SHP77 (cell line): ENCODE measurements at places on chromosomes 7 and 10.

DNA sequence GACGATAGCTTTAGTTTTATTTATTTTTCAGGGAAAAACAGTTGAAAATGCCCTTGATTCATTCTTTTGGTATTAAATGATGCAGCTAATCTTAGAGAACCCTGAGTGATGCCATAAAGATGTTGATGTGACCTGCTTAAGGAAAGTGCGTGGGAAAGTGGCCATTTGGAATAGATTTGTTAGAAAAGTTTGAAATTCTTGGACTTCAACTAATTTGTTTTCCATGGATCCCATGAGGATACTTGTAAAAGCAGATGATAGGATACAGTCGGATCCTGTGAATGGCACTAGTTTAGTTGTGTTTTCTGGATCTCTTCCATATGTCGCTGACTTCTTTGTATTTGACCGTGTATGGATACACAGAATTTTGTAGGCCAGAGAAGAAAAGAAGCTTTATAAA, 69.0 kb downstream of the SEPTIN7 start:
- no peak for DNase-seq

DNA sequence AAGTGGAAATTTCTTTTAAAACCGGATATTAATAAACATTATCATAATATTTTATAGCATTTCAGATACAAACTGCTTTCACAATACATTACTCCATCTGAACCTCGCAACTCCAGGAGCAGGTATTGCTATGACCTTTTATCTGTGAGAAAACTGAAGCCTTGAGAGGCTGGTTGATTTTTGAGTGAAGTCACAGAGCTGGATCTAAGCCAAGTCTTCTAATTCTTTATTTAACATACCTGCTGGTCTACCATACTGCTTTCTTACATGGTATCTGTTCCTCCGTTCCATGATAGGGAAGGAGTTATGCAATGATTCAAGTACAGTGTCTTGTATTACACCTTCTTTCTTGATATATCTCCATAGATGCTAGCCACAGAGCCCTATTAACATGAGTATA, 37.4 kb upstream of the ITGB8 start:
- no peak for DNase-seq

GRCh38 chr10:7501157-7501556, 90.3 kb upstream of the SFMBT2 start:
- no peak for DNase-seq

GRCh38 chr10:58189269-58189668, 78.4 kb downstream of the IPMK start:
- DNase-seq: no peak

- DNase-seq: no peak
Observed at GRCh38 chr7:151086802-151087244, 548 bp downstream of the AGAP3 start.

DNA sequence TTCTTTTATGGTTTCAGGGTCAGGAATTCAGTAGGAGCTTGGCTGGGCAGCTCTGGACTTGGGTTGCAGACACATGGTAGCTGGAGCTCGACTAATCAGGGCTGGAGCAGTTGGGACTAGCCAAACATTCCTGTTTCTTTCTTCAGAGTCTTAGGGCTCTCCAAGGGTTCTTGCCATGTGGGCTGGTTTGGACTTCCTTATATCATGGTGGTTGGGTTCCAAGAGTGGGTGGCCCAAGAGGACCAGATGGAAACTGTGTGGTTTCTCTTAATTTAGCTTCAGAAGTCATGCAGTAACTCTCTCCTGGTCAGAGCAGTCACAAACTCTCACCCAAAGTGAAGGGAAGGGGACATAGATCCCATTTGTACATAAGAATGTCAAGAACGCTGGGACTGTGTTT, 270.1 kb upstream of the FZD1 start:
- DNase-seq: no peak

DNA sequence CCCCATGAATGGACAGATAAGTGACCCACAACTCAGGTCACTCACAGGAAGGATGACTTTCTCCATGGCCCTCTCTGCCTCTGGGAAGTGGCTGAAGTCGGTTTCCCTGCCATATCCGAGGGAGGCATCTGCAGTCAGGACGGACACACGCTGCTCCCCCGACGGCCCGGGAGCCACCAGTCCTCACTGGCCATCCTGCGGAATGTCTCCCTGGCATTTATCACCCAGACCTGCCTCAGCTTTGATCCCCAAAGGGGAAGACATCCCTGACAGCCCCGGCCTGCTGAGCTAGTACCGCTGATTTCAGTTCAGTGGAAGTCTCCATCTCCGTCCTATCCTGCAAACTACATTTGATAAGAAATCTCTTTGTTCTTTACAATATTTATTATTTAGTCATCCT, 339.5 kb upstream of the MKI67 start:
- no peak for DNase-seq

GRCh38 chr7:1844336-1844950, 174.4 kb downstream of the ELFN1 start:
- DNase-seq: no peak

DNA sequence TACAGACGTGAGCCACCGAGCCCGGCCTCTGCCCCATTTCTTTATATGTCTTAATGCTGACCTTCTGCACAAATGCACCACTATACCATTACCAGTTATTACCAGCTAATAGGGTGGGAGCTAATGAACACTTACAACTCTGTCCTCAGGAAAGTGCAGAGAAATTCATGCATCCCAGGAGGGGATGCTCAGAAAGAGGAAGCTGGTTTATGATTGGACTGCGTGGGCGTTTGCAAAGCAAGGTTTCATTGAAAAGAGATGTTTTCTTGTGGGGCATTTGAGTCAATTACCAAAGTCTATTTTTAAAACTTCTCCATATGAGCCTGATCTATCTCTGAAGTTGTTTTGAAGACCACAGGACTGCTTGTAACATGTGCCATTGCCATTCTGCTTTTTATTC, 417.7 kb upstream of the CELF2 start:
- DNase-seq: no peak

- no peak for DNase-seq
Observed at GRCh38 chr10:4170633-4171314, 385.8 kb upstream of the KLF6 start.

GRCh38 chr7:155131090-155131489, 61.0 kb downstream of the HTR5A start:
- DNase-seq: no peak

DNA sequence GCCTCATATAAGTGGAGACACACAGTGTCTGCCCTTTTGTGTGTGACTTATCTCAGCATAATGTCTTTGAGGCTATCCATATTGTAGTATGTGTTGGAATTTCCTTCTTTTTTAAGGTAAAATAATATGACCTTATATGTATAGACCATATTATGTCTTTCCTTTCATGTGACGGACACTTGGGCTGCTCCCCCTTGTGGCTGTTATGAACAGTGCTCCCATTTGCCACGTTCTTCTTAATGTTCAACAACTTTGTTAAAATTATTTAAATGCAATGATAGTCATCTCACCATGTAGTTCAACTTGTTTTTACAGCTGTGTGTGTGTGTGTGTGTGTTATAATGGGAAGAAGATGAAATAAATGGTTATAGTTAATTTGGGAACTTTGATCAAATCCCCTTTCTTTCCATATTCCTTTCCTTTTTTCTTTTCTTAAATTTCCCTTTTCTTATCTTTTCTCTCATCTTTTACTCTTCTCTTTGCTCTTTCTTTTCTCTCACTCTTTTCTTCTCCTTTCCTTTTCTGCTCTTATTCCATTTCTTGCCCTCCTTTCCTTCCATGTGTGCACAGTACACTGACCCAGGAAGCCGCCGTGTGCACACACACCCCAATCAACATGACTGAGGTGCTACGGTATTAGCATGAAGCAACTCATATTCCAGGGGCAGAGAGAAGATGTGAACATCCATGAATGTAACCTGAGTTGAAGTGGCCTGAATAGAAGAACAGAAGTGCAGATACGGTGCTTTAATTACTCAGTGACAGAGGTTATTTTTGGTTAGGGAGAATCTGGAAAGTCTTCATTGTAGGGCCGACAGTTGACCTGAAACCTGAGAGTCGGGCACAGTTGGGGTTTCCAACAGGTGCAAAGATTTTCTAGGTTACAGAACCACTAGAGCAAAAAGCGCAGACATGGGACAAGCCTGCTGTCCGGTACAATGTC, 596.6 kb downstream of the SDK1 start:
- peak; percentile 50 for DNase-seq

GRCh38 chr7:137923380-137923779, 76.6 kb upstream of the DGKI start:
- no peak for DNase-seq

GRCh38 chr10:52951824-52952223, 179.2 kb upstream of the MBL2 start:
- DNase-seq: peak; percentile 5

DNA sequence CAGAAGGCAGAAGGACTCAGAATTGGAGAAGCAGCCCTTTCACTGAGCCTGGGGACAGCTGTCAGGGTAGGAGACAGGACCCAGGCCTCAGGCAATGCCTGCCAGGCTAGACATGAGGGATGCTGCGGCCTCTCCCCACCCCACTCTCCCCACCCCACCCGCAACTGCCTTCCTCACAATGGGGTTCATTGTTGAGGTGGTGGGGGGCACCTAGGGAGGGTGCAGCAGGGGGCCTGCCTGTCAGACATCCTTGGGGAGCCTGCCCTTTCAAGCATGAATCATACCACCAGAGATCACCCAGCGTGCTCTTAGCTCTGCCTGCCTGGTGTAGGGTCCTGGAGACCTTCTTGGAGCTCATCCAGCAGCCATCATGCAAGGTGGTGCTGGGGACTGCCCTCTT, at the start of gene C10orf62:
C10orf62 (plus strand) TSS at position 243 of the 400 bp plus-strand sequence. CDS start 177 bp downstream, outside the sequence.
- DNase-seq: no peak

GRCh38 chr7:151119055-151119415, 32.8 kb downstream of the AGAP3 start:
- no peak for DNase-seq

DNA sequence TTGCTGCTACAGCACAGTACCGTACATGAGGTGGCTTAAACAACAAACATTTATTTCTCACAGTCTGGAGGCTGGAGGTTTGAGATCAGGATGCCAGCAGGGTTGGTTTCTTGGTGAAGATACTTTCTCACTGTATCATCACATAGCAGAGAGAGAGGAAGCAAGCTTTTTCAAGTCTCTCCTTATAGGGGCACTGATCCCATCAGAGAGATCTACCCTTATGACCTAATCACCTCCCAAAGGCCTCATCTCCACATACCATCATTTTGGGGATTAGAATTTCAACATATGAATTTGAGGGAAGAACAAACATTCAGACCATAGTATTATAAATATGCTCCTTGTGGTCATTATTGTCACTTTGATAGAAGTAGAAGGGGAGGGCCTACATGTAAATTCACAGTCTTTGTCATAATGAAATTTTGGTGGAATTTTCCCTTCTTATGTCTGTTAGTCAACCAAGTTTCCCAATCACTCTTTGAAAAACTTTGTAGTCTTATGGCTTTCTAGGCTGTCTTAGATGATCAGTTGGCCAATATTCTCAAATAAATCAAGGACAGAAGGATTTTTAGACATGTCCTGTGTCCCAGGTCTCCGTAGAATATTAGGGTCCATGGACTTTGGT, 606.2 kb downstream of the LRMDA start:
- no peak for DNase-seq

GRCh38 chr7:149719050-149719899, 54.1 kb downstream of the ZNF467 start:
- DNase-seq: no peak

GRCh38 chr10:10538326-10538725, 479.3 kb upstream of the CELF2 start:
- DNase-seq: no peak

GRCh38 chr10:24929904-24930303, 22.5 kb downstream of the PRTFDC1 start:
- DNase-seq: no peak

DNA sequence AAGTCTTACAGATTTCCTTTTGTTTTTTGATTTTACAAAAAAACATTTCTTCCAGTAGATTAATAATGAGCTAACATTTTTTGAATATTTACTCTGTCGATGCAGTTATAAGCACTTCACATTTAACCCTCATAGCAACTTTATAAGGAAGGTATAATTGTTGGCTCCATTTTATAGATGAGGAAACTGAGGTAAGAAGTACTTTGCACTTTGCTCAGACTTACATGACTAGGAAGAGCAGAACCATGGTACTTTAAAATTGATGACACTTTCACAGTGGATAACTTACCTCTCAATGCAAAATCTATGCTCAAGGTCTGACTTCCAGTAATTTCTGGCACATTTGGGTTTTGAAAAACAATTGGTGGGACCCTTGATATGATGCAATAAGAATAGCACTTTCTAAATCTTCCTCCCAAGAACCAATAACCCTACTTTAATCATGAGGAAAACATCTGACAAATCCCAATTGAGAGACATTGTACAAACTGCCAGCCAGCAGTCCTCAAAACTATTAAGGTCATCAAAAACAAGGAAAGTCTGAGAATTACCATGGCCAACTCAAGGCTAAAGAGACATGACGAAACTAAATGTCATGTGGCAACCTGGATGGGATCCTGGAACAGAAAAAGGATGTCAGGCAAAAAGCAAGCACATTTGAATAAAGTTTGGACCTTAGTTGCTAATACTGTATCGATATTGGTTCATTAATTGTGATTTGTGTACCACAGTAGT, 72.6 kb downstream of the RALA start:
- DNase-seq: no peak

DNA sequence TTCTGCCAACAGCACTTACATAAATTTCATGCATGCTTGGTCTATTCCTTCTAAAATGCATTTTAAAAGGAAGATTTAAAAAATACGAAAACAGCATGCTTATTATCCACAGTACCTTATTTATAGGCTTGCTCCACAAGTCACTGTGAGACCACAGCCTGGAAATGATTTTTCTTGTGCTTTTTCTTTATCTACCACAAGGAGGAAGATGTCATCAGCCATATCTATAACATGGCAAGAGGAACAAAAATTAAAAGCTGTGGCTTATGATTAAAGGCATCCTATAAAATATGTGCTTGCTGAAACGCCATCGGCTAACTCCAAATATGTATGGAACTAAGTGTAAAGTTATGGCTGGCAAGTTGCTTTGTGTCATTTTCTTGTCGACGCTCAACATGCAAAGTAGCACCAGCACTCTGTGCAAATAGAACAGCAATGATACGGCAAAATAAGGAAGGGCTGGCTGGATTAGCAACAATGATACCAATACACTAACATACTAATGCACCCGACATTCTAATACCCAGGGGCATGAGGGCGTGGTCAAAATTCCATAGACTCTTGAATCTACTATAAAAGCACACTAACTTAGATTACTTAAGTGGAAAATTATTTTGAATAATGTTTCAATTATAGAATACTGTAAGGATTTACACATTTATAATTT, 41.2 kb upstream of the AKR1E2 start:
- no peak for DNase-seq

GRCh38 chr7:142890874-142891485, 5.4 kb upstream of the TRPV6 start:
- no peak for DNase-seq
